ENCODE measurements at places on chromosomes 7 and 10.
A peak's percentile ranks its signal among the peaks of the same experiment; 100 is the strongest.

DNA sequence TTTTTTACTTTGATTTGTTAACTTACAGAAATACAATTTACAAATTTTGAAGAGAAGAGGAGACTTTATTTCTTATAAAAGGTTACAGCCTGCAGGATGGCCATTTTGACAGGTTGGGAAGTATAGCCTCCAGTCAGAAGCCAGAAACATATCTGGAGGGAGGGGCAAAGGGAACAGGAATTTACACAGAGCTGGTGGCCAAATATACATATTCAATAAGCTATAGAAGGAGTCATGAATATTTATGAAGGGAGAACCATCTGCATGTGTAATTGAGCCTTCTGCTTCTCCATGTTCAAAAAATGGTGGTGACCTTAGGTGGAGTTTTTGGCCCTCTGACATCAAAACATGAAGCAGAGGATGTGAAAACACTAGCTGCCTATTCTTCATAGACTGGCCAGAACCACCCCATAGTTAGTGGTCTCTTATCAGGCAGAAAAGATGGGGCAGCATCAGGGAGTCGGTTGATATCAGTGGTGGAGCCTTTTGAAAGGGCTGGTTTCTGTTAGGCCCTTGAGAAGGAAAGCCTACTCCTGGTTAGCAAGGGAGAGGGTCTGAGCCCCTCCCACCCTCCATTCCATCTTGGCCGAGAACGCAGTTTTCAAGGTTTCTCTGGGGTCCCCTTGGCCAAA is 57.2 kb downstream of the ENTPD1 start:
- DNase-seq: no peak

GRCh38 chr7:117769085-117769484 is 104.2 kb downstream of the CTTNBP2 start:
- DNase-seq: no peak

- peak; percentile 4 for DNase-seq
Measured at GRCh38 chr10:130790339-130790738, 521.2 kb downstream of the TCERG1L start.

DNA sequence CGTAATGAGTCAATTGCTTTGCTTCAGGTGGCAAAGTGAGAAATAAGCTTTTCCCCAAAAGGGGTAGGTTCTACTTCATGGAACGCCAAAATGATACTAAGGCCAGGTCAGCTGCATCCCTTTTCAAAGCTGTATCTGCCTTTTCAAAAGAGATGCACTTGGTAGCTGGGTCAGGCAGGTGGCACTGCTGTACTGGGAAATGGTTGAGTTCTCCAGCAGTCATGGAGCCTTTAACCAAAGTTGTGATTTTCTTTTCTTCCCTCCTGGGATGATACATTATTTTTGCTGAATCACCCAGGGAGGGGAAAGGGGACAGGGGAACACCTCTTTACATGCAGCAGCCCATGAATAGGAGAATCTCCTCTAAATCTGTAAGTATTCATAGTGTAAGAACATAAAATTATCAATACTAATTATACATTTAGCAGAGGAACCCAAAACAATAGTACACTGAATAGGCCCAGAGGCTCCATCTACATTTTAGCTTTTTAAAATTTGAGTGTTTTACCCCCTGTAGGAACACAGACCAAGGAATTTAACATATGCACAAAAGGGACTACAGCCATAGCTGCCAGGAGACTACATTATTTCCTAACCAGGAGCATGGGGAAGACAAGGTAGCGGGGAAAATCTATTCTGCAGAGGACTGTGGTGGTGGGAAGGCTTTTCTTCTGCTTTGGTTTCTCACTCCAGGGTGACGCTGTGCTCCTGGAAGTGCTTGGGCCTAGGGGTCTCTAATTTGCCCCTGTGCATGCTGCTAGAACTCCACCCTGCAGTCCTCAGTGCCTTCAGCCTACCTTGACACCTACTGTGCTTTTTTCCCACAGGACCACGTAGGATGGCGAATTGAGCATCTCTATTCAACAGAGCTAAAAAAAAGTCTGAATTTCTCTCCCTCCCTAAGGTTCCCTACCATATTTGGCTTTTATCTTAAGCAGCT is 6.4 kb upstream of the GPR22 start:
- peak; percentile 50 for DNase-seq

GRCh38 chr10:78176320-78177317 is 143.0 kb downstream of the RPS24 start:
- DNase-seq: no peak

DNA sequence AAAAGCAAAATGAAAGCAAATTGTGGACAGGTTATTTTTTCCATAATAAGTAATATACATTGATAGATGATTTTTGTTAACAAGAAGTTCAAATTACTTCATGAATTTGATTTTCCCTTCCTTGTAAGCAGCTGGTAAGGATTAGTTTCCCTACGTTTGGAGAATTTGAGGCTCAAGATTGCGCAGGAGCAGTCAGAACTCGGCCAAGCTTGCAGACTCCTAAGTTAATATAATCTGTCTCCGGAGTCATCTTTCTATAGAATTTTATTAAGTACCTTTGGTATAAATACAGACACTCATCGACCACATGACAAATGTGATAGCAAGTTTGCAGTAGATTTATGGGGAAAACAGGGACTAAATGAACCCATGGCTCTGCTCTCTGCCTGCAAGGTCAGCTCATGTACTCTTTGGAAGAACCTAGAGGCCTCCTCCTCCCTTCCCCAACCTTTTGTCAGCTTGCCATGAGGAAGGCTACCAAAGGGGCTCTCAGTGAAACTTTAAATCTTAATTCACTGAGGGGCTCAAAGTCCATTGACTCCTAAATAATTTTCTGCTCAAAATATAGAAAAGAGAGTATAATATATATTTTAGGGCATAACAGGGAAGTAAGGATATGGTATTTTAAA is 89.2 kb upstream of the CTTNBP2 start:
- no peak for DNase-seq

DNA sequence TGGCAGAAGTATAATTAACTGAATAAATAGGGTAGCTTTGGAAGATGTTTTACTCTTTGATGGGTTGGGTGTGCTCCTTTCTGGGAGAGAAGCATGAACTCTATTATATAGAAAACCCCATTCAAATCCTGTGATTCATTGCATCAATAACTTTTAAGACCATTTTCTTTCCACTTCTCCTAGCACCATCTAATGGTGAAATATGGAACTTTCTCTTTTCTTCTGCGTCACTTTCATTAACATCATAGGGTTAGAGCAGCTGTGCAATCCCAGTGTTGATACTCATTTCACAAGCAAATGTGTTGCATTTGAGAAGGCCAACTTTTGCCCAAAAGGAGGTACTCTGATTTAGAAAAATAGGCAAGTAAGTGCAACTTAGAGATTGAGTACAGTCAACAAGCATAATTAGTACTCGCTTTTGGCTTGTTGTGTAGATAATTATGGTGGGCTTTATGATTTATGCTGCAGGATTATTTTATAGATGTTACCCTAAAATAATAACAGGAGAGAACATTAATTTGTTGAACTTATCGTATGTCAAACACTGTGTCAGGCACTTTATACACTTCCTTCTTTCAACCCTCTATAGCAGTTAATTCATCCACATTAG is 92.9 kb downstream of the CPED1 start:
- DNase-seq: peak; percentile 68

GRCh38 chr7:131109011-131109758 is 218.5 kb upstream of the MKLN1 start:
- peak; percentile 22 for DNase-seq

- no peak for DNase-seq
Measured at GRCh38 chr7:69012149-69012548, 586.1 kb upstream of the AUTS2 start.

DNA sequence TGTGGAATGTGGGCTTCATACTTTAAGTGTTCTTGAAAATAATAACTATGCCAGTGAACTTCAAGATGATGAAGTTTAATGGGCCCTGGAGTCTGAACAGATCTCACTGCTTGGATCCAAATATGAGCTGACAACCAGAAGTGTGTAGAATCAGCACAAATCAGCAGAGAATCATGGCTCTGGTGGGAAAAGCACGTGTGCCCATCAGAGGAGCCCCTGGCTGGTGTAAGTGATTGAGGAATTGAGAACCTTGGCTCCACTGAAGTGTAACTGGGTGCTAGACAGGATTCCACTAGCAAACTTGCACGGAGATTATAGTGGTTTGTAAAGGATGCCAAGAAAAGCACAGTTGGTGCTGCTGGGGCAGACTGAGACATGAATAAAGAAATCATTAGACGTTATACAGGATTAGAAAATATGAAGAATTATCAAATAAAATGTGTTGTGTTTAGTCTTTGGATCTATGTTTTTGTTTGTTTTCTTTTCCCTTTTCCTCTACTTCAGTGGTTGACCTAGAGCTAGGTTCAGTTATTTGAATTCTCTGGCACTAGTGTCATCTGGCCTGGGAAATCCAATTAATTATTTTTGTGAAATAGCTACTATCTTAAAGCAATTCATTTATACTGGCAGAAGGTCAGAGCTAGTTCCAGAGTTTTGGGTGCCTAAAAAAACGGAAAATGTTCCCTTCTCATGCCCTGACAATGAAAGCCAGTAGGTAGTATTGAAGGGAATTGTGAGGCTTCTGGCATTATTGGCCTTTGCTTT is 175.7 kb upstream of the MEOX2 start:
- DNase-seq: no peak

DNA sequence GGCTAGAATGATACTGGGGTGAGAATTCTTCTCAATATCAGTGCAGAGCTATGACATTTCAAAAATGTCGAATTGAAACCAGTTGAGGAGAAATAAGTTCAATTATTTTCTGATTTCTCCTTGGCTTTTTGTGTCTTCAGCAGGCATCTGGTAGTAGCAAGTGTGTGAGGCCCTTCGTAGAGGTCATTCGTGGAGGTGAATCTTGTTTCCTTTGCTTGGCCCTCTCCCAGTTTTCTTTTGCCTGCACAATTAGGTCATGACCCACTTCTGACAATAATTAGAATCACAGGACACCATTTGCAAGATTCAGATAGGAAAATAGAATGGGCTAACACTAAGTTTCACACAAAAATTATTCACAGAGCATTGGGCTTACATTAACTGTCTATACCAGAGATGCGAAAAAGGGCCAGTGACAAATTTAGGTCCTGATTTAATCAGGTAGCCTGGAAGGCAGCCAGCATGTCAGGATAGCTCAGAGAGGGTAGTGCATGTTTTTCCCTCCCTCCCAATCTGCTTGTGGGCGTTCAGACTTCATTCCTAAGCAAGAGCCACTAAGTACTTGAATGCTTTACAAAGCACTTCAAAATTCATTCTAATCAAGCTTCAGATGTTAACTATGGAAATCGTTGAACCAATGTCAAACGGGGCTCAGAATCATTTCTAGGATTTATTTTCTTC is 24.0 kb upstream of the A1CF start:
- DNase-seq: no peak

DNA sequence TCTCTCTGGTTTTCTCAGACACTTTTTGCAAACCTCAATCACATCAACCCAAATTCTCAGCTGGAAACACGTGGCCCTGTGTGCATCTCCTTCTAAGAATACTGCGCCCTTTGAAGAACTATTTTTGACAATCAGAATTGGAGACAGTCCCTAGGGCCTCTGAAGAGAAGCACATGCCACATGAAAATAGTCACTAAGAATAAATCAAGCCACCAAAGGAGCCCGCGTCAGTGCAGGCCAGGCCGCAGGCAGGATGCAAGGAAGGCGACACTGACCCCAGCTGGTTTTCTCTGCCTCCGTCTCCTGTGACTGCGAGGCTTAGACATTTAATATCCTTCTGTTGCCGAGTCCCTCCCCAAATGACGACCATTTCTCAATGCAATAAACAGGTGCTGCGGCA is 88.0 kb upstream of the ADAM12 start:
- no peak for DNase-seq

- no peak for DNase-seq
Measured at GRCh38 chr10:108147346-108147745, 982.8 kb upstream of the SORCS1 start.

- DNase-seq: no peak
Measured at GRCh38 chr7:45720989-45721388, 146.8 kb downstream of the ADCY1 start.

- no peak for DNase-seq
Measured at GRCh38 chr10:54368984-54369383, 432.0 kb downstream of the PCDH15 start.

DNA sequence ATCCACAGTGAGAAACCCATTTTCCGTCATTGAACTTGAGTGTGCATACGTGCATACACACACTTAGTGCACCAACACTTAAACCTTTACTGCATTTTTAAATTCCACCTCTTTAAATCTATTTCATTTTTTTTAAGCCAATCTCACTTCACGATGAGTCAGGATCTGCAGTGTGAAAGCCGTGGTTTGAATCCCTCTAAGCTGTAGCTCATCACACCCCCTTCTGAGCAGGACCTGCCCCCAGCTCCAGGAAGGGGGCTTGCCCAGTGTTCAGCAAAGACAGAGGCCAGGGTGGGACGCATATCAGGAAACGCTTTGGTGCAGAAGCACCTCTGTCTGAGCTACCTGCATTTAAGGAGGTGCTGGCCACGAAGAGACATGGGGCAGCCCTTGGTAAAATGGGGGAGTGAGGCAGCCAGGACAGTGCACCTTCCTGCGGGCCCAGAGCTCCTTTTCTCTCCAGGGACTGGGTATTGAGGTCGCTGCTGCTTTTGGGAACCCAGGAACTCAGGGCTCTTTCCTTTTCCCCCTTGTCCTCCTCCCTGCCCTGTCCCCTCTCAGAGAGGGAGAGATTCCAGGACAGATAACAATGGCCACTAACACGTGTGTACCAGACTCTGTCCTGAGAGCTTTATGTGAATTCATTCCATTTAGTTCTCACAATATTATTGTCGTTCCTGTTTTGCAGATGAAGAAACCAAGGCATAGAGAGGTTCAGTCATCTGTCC is 21.7 kb downstream of the ZNF316 start:
- no peak for DNase-seq

DNA sequence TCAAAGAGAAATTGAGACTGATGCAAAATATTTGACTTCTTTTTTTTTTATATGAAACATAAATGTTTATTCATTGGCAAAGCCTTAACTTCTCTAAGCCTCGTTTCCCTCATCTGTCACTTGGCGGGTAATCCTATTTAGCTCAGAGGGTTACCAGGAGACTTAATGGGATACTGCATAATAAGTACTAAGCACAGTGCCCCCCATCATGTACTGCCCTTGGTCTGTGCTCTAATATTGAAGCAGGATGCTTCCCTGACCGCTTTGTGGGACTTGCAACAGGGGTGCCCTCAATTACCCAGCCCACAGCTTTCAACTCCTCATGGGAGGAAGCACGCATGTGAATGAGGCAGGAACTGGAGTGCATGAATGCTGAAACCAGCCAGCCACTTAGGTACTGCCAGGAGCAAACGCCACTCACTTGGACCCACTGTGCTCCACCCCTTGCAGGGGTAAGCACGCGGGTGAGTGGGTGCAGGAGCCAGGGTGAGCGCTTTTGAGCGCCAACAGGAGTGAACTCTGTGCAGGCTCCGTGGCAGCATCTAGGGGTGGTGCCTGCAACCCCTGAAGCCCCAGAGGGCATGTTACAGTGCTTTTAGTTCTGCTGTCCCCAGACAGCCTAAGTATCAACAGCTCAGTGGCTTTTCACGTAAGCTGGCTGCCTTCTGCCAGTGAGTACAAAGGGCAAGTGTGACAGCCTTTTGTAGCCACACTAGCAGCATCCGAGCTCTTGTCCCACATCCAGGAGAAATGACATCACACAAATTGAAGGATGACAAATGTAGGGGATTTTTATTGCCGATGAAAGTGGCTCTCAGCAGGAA is 209.8 kb upstream of the C7orf33 start:
- DNase-seq: no peak

All from dermis microvascular lymphatic vessel endothelial cell (primary cell).